ENCODE measurements at places on chromosomes 13 and 19.

DNA sequence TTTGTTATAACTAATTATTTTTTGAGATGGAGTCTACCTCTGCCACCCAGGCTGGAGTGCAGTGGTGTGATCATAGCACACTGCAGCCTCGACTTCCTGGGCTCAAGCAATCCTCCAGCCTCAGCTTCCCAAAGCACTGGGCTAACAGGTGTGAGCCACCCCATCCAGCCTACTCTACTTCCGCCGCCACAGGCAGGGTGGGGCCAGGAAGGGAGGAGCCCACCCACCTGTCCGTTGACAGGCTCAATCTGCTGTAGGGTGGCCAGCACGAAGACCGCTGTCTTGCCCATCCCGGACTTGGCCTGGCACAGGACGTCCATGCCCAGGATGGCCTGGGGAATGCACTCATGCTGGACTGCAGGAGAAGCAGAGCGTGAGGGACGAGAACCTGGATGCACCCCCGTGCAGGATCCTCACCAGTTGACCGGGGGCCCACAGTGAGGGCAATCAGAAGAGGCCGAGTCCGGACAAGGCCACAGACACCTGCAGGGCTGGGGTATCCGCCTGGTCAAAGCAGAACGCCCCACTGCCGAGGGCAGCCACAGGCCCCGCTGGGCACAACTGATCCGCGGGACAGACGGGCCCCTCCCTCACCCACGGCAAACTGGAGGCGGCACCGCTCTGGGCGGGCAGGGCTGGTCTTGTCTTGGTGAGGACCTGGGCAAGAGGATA lies 6.7 kb downstream of the DDX39A start:
- DNase-seq = no peak

GRCh38 chr13:48586591-48587103 lies 53.8 kb upstream of the RCBTB2 start:
- no peak for DNase-seq

GRCh38 chr19:5801796-5802619 lies 2.9 kb upstream of the NRTN start:
- no peak for DNase-seq

DNA sequence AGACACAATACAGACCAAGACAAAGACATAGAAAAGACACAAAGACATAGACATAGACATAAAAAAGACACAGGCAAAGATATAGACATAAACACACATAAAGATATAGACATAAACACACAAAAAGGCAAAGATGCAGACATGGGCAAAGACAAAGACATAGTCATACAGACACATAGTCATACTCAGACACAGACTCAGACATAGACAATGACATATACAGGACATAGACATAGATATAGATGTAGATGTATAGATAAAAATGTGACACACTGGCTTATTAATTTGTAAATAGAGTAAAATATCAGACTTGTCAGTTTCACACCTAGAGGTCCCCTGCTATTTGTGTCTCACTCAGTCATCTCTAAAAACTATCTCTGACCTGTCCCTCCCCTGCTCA lies 42.8 kb downstream of the OR10H4 start:
- DNase-seq = no peak

DNA sequence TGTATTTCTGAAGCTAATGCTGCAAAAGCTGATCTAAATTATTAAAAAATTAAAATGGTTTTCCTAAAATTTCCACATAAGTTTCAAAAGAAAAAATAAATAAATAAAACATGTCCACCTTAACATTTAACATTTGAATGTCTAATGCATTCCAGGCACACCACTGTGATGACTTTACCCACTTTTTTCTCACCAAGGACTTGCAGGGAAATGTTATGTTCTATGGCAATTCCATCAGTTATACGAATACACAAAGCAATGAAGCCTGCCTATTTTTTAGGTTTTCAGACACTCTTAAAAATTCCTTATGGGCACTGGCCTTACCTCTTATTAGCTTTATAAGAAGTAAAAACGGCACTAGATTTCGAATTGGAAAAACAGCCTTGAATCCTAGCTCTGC lies 10.2 kb downstream of the TSC22D1 start:
- no peak for DNase-seq

Measured in T-helper 17 cell (primary cell).